Stimulated activated CD4-positive, alpha-beta T cell treated with anti-CD3 and anti-CD28 coated beads, Interleukin-1b, Interleukin-23, amount 100 ng/mL, for 1 hour (primary cell): ENCODE measurements at places on chromosomes 4 and X.
A peak's percentile ranks its signal among the peaks of the same experiment; 100 is the strongest.

- no peak for DNase-seq
These were observed 127.0 kb downstream of the ZNF330 start for GRCh38 chr4:141347684-141348083.

DNA sequence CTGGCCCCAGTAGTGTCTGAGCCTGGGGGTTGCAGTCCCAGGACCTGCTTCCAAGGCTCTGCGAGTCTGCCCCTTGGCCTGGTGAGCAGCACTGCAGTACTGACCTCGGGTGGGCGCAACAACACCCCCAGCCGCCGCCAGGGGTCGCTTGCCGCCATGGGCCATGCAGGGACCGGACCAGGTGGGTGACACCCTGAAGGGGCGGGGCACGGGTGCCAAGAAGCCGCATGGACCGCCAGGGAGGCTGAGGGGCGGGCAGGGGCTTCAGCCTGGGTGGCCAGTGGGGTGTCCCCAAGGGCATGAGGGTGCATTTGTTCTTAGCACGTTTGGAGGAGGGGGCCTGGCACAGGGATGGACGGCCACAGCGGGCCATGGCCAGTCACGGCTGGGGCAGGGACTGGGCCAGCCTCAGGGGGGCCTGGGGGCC, 25.0 kb downstream of the TACC3 start:
- DNase-seq: peak; percentile 46

- DNase-seq: no peak
These were observed 919.6 kb upstream of the DIAPH2 start for GRCh38 chrX:95764972-95765451.

DNA sequence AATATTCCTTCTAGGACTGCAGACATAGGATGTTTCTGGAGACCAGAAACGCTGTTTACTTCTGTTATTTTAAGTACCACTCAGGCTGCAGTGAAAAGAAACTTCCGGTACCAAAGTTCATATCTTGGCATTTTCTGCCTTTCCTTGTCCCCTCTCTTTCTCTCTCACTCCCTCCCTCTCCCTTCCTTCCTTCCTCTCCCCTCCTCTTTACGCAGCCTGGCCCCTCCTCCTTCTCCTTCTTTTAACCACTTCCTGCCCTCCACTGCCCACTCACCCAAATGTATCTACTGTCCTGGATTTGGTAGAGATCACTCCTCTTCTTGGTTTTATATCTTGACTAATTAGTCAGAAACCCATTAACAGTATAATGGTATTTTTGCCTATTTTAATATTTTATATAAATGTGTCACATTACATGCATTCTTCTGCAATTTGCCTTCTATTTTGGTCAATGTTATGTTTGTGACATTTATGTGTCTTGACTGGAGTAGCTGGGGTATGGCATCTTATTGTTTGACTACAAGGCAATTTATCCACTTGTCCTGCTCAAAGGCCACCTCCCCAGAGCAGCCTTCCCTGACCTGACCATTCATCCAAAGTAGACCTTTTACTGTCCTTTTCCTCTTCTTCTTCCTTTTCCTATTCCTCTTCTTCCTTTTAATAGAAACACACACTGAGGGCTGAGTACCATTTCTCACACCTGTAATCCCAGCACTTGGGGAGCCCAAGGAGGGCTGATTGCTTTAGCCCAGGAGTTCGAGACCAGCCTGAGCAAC, 56.9 kb downstream of the BCOR start:
- no peak for DNase-seq

DNA sequence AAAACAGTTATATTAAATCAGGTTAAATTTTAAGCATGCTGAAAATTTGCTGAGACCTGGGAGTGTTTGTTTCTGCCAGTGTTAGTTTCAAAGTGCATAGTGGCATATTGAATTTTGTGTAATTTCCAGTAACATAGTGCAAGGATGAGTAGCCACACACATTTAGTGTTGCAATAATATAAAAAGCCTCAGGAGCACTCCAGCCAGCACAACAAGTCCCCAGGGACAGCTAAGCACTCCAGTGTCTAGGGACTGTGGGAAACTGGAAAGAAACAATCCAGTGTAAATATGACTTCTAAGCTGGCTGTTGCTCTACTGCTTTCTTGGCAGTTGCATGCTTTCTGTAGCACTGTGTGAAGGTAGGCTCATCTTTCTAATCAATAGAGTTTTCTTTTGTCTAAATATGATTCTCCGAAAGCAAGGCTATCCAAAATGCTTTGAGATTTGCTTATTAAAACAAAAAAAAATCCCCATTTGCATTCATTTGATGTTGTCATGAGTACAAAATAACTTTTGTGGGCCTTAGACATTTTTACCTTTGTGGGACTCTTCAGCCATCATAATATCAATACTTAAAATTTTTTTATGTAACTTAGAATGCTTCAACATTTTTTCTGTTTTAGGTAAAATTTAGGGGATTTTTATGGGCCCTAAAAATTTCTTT, 24.2 kb upstream of the CXCL2 start:
- DNase-seq: no peak

DNA sequence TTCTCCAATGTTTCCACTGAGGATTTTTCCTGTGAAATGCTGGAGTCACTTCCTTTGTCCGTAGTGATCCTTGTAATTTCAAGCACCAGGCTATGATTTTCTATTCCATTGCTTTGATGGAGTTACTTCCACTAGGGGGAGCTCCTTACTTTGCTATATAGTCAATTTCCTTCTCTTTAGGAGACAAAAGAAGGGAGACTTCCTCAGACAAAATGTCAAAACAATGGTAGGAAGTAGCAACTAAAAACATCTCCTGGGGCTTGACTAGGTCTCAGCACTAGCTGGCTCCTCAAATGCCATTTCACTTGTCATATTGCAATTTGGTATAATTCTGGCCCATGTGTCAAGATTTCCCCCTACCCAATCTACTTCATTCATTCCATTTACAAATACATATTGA, 24.1 kb downstream of the ZCCHC12 start:
- DNase-seq: no peak

- DNase-seq: no peak
These were observed 59.2 kb upstream of the PARM1 start for GRCh38 chr4:74873545-74874301.

GRCh38 chr4:79255793-79256192, 70.1 kb downstream of the NAA11 start:
- DNase-seq: no peak

GRCh38 chrX:82218361-82218760, 1016.5 kb downstream of the SH3BGRL start:
- no peak for DNase-seq

- no peak for DNase-seq
These were observed 101.8 kb upstream of the CXorf51B start for GRCh38 chrX:146707781-146708180.

DNA sequence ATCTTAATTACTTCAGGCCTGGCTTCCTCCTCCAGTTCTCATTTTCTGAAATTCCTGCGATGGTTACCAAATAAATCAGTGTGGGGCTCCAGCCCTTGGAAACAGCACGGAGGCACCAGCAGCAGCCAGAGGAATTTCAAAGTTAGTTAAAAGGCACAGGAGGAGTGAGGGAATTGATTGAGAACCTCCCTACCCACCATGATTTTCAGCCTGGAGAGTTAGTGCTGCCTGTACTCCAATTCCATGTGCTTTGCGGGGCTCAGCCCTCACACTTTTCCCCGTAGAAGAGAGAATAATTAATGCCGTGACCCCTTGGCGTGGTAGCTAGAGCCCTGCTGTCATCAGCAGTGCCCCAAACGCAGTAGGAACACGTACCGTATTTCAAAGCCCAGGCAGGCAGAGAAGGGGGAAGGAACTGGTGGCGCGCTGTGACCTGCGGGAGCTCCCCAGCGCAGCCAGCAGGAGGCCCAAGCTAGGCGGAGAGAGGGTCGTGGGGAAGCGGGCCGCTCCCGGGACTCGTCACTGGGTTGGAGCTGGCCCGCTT, 84.0 kb upstream of the IGFBP7 start:
- no peak for DNase-seq

DNA sequence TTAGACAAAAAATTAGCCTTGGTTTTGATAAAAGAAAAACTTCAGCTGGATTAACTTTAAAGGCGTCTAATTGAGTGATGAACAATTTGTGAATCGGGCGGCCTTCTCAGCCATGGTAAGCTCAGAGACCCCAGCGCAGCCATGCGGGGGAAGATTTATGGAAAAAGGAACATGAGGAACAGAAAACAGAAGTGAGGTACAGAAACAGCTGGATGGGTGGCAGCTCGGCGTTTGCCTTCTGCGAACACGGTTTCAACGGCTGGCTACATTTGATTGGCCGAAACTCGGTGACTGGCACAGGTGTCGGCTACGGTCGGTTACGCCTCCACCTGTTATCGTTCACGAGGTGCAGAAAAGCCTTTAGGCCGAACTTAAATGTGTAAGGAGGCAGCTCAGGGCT, 401.4 kb upstream of the FAT1 start:
- no peak for DNase-seq

DNA sequence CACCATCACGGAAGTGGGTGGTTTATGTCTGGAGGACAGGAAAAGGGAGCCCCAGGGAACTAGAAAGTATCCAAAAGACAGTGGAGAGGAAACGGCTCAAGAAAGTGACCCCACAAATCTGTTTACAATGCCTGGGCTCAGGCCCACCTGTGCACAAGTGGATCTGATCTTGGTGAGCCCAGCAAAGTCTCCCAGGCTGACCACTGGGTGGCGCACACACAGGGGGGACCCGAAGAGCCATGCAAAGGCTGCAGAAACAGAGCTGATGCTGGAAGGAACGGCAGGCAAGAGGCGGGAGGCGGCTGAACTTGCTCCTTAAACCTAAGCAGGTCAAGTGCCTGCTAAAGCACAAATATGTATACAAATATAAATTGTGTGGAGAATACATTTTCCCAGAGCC, 9.6 kb downstream of the HAUS7 start:
- DNase-seq: no peak

- no peak for DNase-seq
These were observed 111.3 kb upstream of the INTU start for GRCh38 chr4:127521463-127521862.

GRCh38 chr4:181143250-181143854, 1099.8 kb upstream of the TENM3 start:
- DNase-seq: peak; percentile 43

- DNase-seq: no peak
These were observed 52.4 kb upstream of the HPSE start for GRCh38 chr4:83387012-83387411.

DNA sequence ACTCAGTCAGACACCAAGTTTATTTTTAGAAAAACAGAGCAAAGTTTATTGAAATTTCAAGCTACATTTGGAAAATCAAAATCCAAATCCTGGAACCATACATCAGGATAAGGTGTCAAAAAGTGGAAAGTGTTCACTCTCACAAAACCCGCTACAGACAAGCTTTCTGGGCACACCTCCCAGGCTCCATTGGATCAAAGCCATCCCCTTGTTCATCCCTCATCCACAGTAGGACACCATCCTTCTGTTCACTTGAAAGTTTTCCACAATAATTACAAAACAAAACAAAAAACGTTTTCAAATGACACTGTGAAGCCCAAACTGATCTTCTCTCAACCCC, 62.4 kb downstream of the TSC22D3 start:
- no peak for DNase-seq

DNA sequence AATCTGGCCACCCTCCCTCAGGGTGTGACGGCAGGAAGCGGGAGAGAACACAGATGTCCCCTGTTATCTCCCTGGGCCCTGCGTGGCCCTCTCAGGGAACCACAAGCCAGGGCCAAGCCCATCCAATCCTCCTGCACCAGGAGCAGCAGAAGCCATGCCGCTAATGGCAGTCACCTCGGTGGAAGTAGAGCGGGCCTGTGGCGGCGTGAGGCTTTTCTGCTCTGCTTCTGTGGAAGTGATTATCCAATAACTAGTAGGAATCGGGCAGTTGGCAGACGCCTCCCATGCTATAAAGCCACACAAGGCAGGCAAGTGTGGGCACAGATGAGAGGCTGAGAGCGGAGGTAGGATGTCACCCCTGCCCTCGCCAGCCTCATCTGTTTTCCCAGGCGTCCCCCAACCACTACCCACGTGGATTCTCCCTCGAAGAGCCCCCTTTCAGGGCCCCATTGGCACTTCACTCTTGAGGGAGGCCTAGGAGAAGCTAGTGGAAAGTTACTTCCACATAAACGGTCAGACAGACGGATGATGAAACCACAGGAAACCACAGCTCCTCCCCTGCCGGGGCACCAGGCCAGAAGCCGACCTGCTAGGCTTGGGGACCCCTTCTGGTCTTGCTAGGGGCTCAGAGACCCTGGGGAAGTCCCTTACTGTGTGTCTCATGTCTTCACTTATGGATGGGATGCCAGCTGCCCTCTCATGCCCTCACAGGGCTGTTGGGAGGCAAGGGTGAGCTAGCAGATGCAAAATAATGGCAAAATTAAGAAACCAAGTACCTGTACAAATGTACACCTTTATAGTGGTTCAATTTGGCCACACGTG, 18.8 kb upstream of the TMSB4X start:
- DNase-seq: no peak

DNA sequence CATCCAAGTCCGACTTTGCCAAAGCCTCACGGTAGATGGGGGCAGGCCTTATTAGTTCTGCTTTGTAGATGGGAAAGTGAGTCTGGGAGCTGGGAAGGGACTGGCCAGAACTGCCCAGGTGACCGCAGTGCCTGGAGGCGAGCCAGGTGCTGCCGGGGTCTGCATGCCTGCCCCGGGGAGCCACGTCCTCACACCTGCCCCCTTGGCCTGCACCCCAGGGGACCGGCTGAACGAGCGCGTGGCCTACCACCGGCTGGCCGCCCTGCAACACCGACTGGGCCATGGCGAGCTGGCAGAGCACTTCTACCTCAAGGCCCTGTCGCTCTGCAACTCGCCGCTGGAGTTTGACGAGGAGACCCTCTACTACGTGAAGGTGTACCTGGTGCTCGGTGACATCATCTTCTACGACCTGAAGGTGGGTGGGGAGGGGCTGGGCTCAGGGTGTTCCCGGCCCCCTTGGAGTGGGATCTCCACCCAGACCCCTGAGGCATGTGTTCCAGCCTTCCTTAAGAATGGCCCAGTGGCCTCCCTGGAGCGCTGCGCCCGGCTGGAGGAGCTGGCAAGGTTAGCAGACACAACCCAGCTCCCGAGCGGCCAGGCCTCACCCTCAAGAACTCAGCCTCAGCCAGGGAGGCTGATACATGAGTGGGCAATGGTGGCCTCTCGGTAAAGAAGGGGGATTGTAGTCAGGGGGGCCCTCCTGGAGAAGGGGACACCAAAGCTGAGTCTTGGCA, 32.1 kb upstream of the HTRA3 start:
- DNase-seq: no peak

DNA sequence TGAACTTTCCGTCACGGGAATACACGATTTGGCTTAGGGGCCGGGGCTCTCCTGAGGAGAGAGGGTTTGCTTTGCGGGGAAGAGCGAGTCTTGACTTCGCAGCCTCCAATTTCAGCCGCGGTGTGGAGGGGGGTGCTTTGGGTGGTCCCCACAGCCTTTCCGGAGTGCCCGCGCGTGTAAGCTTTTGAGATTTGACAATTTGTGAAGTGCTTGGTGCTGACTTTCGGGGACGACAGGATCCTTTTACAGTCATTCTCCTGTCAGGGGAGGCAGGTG, 355 bp downstream of the SCML1 start:
- DNase-seq: no peak

DNA sequence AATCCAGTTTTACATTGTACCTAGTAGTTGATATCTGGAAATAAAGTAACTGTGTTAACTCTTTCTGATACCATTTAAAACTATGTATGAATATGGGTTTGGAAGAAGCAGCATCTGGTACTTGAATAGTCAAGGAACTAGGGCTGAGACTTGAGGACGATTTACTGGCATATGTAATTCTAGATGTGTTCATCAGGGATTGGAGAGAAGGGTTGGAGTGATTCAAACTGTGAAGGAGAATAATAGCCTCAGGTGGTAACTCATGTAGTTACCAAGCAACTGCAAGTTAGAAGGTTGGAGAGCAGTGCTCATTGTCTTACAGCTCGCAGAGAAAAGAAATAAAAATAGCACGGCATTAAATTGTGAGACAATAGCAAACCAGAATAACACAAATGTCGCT, 29.5 kb upstream of the TXLNG start:
- no peak for DNase-seq
